ENCODE measurements at places on chromosomes 5 and 9. TPM values are rescaled to one million over a fixed set of nuclear protein-coding genes. Genes with fewer than 3 reads are reported as not detected.
A peak's percentile ranks its signal among the peaks of the same experiment; 100 is the strongest.

GRCh38 chr5:11335881-11336760, 568.1 kb downstream of the CTNND2 start:
- no peak overlapping the region for H3K27ac ChIP-seq
- no peaks in the 10 kb centered on the region for H3K4me1 ChIP-seq
- H3K27me3 ChIP-seq = no peaks in the 10 kb centered on the region
- H3K36me3 ChIP-seq = no peaks in the 10 kb centered on the region
- no peak overlapping the region for H3K4me3 ChIP-seq

The PAEP gene
- not detected for total RNA-seq

GRCh38 chr5:127040796-127041520, 10.6 kb upstream of the MARCHF3 start:
- H3K4me3 ChIP-seq = no peak overlapping the region
- no peak overlapping the region for H3K27ac ChIP-seq
- no peak for DNase-seq

- no peak for DNase-seq
- H3K27me3 ChIP-seq = no peaks in the 10 kb centered on the region
- no peak overlapping the region for H3K4me3 ChIP-seq
These were observed 102.2 kb upstream of the FST start for GRCh38 chr5:53378190-53378589.

- no peak for DNase-seq
- no peak overlapping the region for H3K27ac ChIP-seq
- no peaks in the 10 kb centered on the region for H3K36me3 ChIP-seq
- H3K4me3 ChIP-seq = no peak overlapping the region
- H3K4me1 ChIP-seq = no peaks in the 10 kb centered on the region
These were observed 390.7 kb upstream of the PCSK5 start for GRCh38 chr9:75499812-75500211.

The DTWD2 gene
- 12.4 TPM for total RNA-seq

The RGS7BP gene
- total RNA-seq = 10.7 TPM

DNA sequence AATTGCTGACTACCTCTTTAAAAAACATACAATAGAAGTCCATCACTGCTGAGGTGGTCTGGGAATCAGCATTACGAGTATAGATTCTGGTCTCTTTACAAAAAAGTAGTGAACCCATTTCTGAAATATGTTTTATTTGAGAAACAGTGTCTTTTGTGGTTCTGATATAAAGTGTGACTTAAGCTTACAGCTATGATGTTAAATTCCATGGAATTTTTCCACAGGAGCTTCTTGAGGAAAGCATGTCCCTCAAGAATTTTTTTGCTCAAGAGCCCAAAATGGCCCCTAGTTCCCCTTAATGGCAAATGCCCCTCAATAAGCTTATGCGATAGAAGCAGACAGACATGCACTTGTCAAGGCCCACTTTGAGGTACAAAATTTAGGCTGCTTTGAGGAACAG, 265.7 kb downstream of the FAM170A start:
- no peaks in the 10 kb centered on the region for H3K27me3 ChIP-seq
- no peak overlapping the region for H3K27ac ChIP-seq
- DNase-seq = no peak
- no peaks in the 10 kb centered on the region for H3K4me1 ChIP-seq
- H3K36me3 ChIP-seq = no peaks in the 10 kb centered on the region
- H3K4me3 ChIP-seq = no peak overlapping the region

The C9orf153 gene
- not detected for total RNA-seq

DNA sequence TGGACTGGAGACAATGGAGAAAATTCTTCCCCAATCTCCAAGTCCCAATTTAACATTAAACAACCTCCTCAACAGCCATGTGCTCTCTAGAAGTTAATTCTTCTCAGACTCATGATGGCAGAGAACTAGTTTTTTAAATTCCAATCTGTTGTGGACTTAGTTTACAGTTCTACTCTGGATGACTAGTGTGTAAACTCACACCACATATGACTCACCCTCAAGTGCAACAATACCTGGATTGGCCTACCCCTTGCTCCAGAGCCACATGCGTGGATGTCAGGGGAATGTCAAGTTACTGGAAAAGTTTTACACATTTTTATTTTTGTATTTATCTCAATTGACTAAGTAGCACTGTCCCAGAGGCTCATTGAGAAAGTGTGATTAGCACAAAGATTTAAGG, 136.0 kb upstream of the EFNA5 start:
- no peak overlapping the region for H3K4me3 ChIP-seq
- no peak for DNase-seq
- H3K27me3 ChIP-seq = no peaks in the 10 kb centered on the region
- peaks cover 2% of the 10 kb centered on the region for H3K4me1 ChIP-seq
- no peaks in the 10 kb centered on the region for H3K36me3 ChIP-seq
- no peak overlapping the region for H3K27ac ChIP-seq

GRCh38 chr5:8458038-8458383, 589.1 kb downstream of the MTRR start:
- DNase-seq = no peak
- H3K4me1 ChIP-seq = no peaks in the 10 kb centered on the region
- H3K36me3 ChIP-seq = peaks cover 3% of the 10 kb centered on the region

The PIP5K1B gene
- total RNA-seq = 10.1 TPM

DNA sequence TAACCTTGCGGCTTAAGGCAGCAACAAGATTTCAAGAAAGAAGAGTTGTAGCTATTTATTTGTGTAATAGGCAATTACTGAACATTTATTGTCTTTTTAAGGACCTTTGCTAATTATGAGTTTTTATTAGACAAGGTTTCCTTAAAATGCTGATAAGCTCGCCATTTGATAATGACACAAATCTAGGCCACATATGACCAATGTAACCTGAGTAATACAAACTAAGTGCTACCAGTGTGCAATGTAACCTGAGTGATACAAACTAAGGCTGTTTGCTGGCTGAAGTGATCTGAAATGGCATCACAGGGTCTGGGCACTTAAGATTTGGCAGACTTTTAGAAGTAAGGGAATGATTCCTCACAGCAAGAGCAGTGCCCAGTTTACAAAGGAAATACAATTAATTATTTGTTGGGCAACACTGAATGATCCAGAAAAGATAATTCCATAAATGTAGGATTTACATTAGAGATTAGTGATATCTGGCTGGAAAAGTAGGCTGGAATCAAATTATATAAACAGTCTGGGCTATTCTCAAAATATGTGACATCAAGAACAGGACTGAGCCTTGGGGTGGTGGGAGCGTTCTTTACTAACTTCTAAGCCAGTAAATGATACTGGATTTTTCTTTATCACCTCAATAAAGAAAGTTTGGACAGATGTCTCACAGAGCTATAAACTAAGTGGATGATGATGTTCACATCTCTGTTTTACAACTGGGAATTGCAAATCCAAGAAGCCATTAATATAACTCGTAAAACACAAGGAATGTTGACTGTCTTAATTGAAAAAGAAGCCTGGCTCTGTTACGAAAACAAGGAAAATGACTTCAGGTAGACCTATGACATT, 54.8 kb downstream of the MRPS27 start:
- no peak overlapping the region for H3K4me3 ChIP-seq
- DNase-seq = peak; percentile 17
- H3K4me1 ChIP-seq = no peaks in the 10 kb centered on the region
- H3K27me3 ChIP-seq = no peaks in the 10 kb centered on the region
- H3K36me3 ChIP-seq = no peaks in the 10 kb centered on the region

- no peak for DNase-seq
- H3K36me3 ChIP-seq = no peaks in the 10 kb centered on the region
- H3K27me3 ChIP-seq = no peaks in the 10 kb centered on the region
- H3K27ac ChIP-seq = no peak overlapping the region
- no peaks in the 10 kb centered on the region for H3K4me1 ChIP-seq
These were observed 65.8 kb downstream of the KCTD16 start for GRCh38 chr5:144236499-144236898.

The CCDC183 gene
- total RNA-seq = 0.88 TPM

DNA sequence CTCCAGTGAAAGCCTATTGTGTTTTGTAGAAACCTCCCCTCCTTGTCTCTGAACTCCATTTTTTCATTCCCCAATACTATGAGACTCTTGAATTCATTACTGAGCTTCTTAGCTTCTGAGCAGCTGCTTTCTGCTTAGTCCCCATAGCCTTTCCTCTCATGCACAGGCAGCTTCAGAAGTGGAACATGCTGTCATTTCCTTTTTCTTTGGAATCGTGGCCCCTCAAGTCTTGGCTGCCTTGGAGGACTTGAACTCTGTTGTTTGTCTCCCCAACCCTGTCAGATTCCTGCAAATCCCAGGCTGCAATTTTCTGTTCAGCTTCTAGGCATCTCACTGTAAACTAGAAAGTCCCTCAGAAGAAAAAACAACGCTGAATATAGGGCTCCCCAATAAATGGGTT, 268.5 kb downstream of the ARRDC3 start:
- H3K36me3 ChIP-seq = no peaks in the 10 kb centered on the region

- H3K4me3 ChIP-seq = no peak overlapping the region
- DNase-seq = no peak
- no peaks in the 10 kb centered on the region for H3K4me1 ChIP-seq
- H3K36me3 ChIP-seq = no peaks in the 10 kb centered on the region
These were observed 409.5 kb upstream of the ITGA1 start for GRCh38 chr5:52378237-52378636.

- peaks cover 7% of the 10 kb centered on the region for H3K4me1 ChIP-seq
- no peaks in the 10 kb centered on the region for H3K36me3 ChIP-seq
- no peaks in the 10 kb centered on the region for H3K27me3 ChIP-seq
- H3K27ac ChIP-seq = no peak overlapping the region
- no peak overlapping the region for H3K4me3 ChIP-seq
These were observed 23.9 kb downstream of the TLE1 start for GRCh38 chr9:81665322-81665871.

GRCh38 chr9:27520986-27521385, 3.1 kb upstream of the IFNK start:
- no peaks in the 10 kb centered on the region for H3K4me1 ChIP-seq
- H3K27ac ChIP-seq = no peak overlapping the region
- no peaks in the 10 kb centered on the region for H3K27me3 ChIP-seq
- no peak overlapping the region for H3K4me3 ChIP-seq
- H3K36me3 ChIP-seq = peaks cover 2% of the 10 kb centered on the region

DNA sequence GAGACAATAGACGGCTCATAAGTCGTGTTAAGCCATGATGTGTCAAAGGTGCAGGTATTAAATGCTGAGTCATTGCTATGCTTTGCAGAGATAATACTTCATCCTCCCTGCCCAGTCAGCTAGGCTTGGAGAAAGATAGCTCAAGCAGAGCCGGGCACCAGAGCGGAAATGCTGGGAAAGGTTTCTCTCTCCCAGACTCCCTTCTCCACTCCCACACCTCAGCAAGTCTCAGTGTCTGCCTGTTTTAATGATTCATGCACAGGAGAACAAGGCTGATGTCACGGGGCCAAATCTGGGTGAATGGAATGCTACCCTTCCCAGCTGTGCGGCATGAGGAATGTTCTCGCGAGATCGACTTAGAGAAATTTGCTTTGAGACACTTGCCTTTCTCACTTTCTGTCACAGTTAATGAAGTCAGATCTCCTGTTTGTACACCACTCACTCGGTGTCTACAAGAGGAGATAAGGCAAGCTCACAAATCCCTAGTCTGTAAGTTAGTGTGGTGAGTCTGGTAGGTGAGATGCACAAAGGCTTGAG, 204.4 kb downstream of the EFNA5 start:
- no peaks in the 10 kb centered on the region for H3K36me3 ChIP-seq
- H3K4me1 ChIP-seq = peaks cover 11% of the 10 kb centered on the region
- H3K27me3 ChIP-seq = no peaks in the 10 kb centered on the region
- H3K27ac ChIP-seq = no peak overlapping the region
- DNase-seq = peak; percentile 97

DNA sequence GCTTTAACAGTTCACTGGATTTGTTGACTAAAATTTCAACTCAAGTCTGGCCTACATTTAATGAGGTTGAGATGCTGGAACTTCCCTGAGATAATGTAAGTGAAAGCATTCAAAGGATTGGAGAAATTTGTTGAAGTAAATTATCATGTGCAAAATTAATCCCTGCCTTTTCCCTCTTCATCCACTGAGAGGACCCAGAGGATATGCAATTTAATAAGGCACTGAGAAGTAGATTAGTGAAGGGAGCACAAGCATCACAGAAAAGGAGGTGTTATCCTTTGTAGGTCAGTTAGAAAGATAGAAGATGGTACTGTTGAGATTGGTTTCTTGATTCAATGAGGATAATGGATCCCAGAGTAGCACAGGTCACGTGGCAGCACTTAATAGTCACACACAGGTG, 42.6 kb upstream of the ANKRD31 start:
- H3K36me3 ChIP-seq = no peaks in the 10 kb centered on the region
- no peaks in the 10 kb centered on the region for H3K4me1 ChIP-seq
- no peak for DNase-seq
- H3K27ac ChIP-seq = no peak overlapping the region
- no peaks in the 10 kb centered on the region for H3K27me3 ChIP-seq
- no peak overlapping the region for H3K4me3 ChIP-seq

The CORO2A gene
- 5.3 TPM for total RNA-seq

GRCh38 chr5:14508046-14508445, 73.5 kb upstream of the OTULINL start:
- DNase-seq = no peak
- no peaks in the 10 kb centered on the region for H3K27me3 ChIP-seq
- H3K4me1 ChIP-seq = no peaks in the 10 kb centered on the region

The CFAP157 gene
- total RNA-seq = 2.9 TPM

DNA sequence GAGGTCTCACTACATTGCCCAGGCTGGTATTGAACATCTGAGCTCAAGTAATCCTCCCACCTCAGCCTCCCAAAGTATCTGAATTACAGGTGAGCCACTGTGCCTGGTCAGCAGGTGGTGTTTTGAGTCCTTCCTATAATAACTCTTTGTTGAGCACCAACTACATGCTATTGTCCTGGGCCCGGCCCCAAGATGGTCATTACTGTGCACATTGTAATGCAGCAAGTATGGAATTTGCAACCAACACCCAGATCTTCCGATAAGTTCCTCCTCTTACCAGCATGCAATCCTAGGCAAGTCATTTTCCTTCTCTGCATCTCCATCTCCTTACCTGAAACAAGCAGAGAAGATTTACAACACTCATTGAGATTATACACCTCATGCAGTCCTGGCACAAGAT, 510.3 kb upstream of the KLF4 start:
- no peak for DNase-seq
- H3K27ac ChIP-seq = no peak overlapping the region

The HAPLN1 gene
- 0.19 TPM for total RNA-seq

DNA sequence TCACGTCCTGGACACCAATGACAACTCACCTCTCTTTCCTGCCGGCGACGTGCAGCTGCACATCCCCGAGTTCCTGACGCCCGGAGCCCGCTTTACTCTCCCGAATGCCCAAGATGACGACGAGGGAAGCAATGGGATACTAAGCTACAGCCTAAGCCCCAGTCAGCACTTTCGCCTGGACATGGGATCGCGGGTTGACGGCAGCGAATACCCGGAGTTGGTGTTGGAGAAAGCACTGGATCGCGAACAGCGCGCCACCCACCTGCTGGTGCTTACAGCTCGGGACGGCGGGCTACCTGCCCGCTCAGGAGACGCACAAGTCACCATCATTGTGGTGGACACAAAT, 1.1 kb downstream of the PCDHAC1 start:
- H3K4me1 ChIP-seq = peaks cover 8% of the 10 kb centered on the region
- no peaks in the 10 kb centered on the region for H3K36me3 ChIP-seq
- H3K4me3 ChIP-seq = peak overlapping the region; percentile 16
- DNase-seq = peak; percentile 0

The DELE1 gene
- total RNA-seq = 82.3 TPM
